GM04503 (cell line): ENCODE measurements at places on chromosomes 13 and 19.

GRCh38 chr13:41460930-41461329 lies 3.6 kb downstream of the RGCC start:
- DNase-seq: no peak

DNA sequence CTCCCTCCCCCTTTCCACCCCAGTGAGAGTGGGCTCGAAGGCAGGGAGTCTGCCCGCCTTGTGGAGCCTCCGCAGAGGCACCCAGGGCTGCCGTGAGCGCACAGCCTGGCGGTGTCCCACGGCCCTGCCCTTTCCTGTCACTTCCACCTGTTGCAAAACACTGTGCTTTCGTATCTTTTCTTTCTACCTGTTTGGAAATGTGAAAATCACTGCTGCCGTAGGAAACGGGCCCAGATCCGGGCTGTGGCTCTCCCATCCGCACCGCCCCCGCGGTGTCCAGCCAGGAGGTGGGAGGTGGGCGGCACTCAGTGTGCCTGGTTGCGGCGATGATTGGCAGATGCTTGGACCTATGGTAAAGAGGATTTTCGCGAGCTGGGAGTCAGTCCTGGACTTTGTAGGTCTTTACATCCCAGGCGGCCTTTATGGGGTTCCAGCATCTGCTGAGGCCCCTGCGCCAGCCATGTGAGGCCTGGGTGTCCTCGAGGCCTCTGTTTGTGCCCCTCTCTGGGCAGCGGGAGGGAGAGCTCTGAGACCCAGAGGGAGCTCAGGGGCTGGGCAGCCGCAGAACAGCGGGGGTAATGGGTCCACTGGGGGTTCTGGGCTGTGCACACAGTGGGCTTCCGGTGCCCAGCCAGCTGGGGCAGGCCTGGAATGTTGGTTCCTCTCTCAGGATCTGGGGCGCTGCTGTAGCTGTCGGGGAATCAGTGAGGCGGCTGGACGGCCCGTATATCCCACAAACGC lies 6.1 kb downstream of the STK11 start:
- no peak for DNase-seq

- no peak for DNase-seq
Measured at GRCh38 chr19:30896554-30896953, 452.7 kb downstream of the TSHZ3 start.

- no peak for DNase-seq
Measured at GRCh38 chr19:12272980-12273901, 21.4 kb downstream of the ZNF44 start.

DNA sequence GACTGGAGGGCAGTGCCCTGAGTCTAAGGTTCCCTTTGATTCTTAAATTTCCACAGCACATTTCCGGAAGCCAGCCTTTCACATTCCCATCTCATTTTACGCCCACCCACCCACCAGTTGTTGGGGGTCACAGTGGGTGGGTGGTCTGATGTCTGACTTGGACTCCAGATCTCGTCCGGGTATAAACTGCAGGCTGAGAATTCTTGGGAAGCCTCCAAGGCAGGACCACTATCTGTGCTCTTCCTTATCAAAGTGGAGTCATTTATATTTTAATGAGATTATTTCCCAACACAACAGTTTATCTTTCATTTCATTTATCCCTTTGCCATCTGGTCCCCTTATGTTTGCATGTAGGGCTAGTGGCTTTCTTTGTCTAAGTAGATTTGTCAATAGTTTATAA lies 3.6 kb upstream of the FAM124A start:
- no peak for DNase-seq

GRCh38 chr13:63554157-63554556 lies 2138.5 kb upstream of the PCDH20 start:
- DNase-seq: no peak

GRCh38 chr19:11387162-11388034 lies 3.3 kb upstream of the EPOR start:
- no peak for DNase-seq

DNA sequence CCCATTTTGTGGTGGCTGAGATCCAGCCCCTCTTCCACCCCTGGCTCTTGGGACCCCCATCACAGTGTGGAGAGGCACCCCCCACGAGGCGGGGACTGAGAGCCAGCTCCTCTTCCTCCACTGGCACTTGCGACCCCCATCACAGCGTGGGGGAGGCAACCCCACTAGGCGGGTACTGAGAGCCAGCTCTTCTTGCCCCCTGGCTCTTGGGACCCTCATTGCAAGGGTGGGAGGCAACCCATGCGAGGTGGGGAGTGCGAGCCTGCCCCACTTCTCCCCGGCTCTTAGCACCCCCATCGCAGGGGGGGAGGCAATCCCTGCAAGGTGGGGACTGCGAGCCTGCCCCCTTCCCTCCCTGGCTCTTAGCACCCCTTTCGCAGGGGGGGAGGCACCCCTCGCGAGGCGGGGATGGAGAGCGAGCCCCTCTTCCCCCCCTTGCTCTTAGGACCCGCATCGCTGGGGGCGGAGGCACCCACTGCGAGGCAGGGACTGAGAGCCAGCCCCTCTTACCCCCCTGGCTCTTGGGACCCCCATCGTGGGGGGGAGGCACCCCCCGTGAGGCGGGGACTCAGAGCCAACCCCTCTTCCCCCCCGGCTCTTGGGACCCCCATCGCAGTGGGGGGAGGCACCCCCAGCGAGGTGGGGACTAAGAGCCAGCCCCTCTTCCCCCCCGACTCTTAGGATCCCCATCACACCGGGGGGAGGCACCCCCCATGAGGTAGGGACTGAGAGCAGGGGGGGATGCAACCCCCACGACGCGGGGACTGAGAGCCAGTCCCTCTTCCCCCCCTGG lies 364.6 kb upstream of the SPRY2 start:
- no peak for DNase-seq

GRCh38 chr13:28204043-28204442 lies 65.7 kb downstream of the PAN3 start:
- DNase-seq: no peak

- no peak for DNase-seq
Measured at GRCh38 chr19:4350111-4350510, 6.7 kb downstream of the MPND start.

DNA sequence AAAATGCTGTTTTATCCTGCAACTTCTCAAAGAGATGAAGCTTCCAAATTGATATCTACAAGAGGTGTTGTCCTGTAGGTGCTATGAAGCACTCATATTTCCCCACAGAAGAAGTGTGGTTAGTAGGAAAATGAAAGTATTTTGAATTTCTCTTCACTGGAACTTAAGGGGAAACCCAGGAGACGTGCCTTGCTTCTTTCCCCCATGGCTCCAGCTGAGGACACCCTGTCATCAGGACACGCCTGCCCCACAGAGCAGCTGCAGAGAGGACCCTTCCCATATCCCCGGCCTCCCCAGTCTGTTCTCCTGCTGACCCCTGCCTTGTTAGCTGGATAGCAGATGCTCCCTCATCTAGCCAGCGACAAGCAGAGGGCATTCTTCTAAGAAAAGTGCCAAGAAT lies 371.3 kb downstream of the COG6 start:
- no peak for DNase-seq

DNA sequence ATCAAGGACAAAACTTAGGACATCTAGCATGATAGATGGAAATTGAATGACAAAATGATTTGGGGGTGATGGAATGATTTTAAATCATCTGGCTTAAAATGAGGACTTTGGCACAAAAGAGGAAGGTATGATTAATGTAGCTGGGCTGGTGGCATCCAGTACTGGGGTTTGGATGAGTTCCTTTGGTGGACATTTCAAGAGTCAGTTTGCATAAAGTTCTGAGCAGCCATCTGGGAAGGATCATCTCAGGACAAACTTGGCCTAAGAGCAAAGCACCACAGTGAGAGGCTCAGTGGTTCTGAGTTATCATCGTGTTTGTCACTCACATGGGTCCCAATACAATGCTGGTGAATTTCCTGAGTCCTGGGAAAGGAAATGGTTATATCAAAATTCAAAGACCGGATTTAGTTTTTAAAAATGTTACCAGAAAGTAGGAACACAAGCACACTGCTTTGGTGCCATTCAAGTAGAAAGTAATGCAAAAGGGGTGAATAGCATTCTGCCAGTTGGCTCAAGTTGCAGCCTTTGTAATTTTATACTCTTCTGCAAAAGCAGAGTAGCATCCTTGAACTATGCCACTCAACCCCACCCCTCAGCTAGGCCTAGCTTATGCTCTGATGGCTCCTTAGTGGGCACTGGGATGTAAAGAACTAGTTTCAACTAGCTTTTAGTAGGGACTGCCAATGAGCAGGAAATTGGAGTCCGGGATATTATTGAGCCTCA lies 219.0 kb downstream of the COG6 start:
- DNase-seq: no peak

DNA sequence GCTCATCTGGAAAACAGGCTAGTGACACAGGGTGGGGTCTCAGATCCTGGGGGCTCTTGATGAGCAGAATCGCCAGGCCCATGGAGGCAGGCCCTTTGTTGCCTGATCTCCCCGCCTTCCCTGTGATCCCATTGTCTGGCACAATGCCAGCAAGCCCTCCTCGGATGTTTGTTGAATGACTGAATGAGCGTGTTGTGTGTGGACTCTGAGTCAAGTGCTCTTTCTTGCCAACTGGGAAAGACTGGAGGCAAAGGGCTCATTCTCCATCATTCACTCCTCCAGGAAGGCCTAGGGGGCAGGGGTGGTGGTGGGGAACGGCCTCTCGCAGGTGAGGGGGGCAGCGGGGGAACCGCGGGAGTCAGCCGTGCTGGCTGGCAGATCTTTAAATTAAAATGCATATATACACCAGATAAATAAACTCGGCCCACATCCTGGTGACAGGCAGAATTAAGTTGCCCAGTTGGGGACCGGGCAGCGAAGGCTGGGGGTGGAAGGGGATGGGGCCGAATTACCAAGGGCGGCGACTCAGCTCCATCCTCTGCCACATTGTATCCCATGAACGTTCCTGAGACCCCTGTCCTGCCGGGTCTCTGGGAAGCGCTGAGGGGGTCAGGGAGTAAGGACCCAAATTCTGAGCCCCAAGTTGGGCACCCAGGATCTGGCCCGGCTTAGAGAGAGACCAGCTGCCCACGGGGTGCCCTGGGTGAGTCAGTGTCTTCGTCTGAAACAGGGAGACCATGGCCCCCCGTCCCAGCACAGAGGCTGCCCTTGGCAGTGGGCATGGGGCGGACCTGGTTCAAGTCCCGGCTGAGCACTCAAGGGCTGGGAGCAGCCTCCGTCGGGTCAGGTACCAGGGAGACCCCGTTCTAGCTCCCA lies 24.5 kb downstream of the EFNA2 start:
- DNase-seq: no peak

DNA sequence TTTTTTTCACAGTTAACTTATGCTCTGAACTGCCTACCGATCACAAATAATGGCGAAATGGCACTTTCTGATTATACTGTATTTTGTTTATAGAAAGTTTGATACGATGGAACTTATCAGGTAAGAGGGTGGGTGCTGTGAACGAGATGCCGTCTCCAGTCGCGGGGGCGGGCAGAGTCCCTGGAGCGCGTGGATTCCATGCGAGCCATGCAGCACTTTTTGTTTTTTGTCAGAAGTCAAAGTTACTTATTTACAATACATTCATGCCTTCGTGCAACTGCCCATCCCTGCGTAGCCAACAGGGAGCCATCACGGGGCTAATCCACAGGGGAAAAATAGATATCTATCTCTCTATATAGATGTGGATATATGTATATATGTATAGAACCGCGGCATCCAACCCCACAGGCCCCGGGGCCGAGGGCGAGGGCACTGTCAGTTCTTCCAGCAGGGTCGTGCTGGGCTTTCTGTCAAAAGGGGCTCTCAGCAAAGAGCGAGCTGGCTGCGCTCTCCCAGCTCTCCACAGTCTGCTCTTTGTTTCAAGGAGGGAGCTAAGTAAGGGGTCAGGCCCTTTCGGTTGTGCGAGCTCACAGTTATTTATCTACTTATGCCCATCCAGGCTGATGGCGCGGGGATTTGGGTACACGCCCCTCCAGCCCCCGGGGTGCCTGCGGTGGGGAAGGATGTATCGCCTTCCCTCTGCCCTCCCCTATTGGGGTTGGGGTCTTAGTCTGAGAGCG lies 3.4 kb downstream of the SLITRK1 start:
- DNase-seq: no peak

- no peak for DNase-seq
Measured at GRCh38 chr19:51147663-51148062, 5.6 kb downstream of the SIGLEC7 start.

DNA sequence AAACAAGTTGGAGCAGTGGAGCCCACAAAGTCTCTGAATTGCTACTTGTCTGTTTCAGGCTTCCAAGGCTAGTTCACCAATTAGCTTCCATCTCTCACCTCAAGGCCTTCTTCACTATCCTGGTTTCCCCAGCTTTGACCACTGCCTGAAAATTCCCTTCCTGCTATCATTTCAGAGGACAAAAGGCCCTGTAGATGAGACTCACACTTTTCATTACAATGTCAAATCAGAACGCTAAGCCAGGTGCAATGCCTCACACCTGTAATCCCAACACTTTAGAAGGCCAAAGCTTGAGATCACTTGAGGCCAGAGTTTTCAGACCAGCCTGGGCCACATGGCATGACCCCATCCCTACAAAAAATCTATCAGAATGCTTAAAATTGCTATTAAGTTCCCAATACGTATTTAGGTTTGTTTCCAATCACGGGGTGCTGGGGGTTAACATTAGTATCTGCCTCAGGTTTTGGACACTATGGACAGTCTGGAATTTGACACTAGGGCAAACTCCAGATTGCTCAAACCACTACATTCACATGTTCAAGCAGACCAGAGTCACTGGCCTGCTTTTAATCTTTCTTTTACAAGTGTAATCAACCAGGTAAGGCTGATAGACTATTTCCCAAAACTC lies 5.5 kb downstream of the TPT1 start:
- DNase-seq: no peak

DNA sequence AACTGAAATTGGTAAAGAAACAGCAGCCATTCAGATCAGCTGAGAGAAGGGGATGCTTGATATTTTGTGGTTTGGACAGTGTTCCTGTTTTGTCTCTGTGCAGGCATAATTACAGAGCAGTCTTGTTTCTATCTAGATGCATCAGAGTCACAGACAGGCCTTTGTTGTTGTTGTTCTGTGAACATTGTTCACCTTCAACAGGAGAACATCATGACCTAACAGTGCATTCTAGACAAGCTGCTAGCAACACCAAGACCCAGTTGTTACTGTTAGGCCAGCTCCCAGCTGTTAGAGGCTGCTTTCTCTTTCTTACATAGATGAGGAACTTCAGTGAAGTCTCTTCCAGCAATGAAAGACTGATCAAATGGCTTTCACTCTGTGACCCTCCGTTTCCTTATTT lies 8.5 kb upstream of the LSR start:
- no peak for DNase-seq

DNA sequence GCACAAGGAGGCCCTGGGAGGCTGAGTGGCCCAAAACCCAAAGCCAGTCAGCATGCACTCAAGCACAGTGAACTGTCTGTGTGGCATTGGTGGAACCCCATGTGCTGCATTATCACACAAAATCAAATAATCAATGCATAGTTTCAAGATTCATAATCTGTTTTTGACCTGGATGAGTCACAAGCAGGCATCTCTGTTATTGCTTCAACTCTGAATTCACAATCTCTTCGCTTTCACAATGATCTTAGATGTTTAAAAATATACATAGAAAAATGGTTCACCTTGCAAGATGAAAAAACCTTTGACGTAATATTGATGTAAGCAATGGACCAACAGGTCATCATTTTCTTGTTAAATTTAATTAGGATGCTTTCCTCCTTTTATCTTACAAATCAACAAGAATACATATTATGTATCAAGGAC lies 455.4 kb downstream of the IRS2 start:
- DNase-seq: no peak

- no peak for DNase-seq
Measured at GRCh38 chr13:44906713-44907112, 82.6 kb downstream of the NUFIP1 start.

GRCh38 chr19:41426116-41426841 lies 895 bp downstream of the B3GNT8 start:
- DNase-seq: no peak
